Testis (tissue), 5 donors: ENCODE measurements at places on chromosomes 13 and 19. TPM values are rescaled to one million over a fixed set of nuclear protein-coding genes. Genes with fewer than 3 reads are reported as not detected.

The RFPL4A gene
- total RNA-seq = 1.8 TPM

The KISS1R gene
- total RNA-seq = not detected

The PEAK3 gene
- total RNA-seq = 0.37 TPM

The BTBD2 gene
- total RNA-seq = 61.1 TPM

The LIPE gene
- total RNA-seq = 49.2 TPM

The ABHD17A gene
- 140 TPM for total RNA-seq

The EPN1 gene
- 176 TPM for total RNA-seq

The ZNF540 gene
- 3.2 TPM for total RNA-seq

The SIGLEC12 gene
- total RNA-seq = not detected

The ZNF724 gene
- 8.0 TPM for total RNA-seq

The UBE2L5 gene
- 36.4 TPM for total RNA-seq

The ZNF626 gene
- 18.6 TPM for total RNA-seq

The NDUFA3 gene
- 40.0 TPM for total RNA-seq

The UBXN6 gene
- 293 TPM for total RNA-seq

The KIR3DL1 gene
- total RNA-seq = not detected

- no peak for DNase-seq
These were observed 38.4 kb downstream of the LTBP4 start for GRCh38 chr19:40639638-40639982.

DNA sequence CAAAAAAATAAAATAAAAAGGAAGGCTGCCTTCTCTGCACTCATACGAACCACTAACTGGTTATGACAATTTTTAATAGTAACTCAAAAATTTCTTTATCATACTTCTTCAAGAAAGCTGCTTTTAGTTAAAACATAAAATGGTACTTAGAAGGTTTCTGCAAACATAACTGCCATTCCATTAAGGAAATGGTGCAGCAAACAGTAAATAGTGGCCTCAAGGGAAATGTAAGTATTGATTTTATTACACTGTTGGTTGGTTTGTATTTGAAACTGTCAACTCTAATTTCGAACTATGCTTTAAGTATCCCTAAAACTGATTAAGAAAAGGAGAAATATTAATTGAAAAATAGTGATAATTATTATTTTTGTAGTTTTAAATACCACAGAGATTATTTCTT, 278.0 kb downstream of the DACH1 start:
- DNase-seq = no peak

DNA sequence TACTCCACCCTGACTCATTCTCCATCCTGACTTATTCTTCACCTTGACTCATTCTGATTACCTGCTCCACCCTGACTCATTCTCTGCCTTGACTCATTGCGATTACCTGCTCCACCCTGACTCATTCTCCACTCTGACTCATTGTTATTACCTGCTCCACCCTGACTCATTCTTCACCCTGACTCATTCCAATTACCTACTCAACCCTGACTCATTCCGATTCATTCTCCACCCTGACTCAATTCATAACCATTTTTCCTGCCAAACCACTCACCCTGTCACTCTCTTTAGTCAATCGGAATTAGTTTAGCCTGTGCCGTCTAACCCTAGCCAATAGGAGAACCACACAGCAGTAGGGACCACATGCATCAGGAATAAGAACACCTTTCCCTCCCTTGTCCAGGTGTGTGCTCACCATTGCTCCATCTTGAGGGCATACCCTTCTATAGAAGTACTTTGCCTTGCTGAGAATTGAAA, 1227.4 kb upstream of the PCDH20 start:
- DNase-seq = no peak

GRCh38 chr19:33465834-33466233, 55.8 kb downstream of the PEPD start:
- no peak for DNase-seq

DNA sequence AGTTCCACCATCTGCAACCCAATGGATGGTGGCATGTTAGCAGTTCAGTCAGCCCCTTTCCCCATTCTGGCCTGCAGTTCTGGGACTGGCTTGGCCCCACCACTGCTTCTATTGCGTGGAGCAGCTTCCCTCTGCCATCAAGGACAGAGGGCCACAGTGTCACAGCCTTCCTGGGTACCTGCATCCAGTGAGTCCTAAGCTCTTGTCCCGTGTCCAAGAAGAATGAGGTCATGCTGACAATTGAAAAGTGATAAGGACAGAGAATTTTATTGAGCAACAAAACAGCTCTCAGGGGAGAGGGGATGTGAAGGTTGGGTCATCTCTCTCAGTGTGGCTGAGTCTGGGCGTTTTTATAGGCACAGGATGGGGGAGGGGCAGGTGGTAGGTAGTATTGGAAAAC, 33.5 kb upstream of the SIN3B start:
- DNase-seq = no peak

- no peak for DNase-seq
These were observed 483.1 kb downstream of the GPC6 start for GRCh38 chr13:93709506-93710244.

DNA sequence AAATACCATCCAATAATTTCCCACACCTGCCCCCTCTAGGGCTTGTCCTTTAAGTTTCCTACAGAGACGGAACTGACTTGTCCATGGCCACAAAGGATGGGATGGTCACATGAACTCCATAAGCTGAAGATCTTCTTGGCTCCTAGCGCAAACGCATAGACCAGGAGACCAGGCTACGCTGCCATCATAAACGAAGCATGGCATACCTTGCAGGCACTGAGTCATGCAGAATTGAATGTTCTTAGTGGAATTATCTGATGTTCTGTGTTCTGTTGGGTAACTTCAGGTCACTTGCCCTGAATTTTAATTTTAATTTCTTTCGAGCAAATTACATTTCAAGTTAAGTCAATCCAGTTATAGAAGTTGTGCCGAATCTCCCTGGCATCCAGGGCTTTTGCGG, 96.4 kb upstream of the STARD13 start:
- no peak for DNase-seq

DNA sequence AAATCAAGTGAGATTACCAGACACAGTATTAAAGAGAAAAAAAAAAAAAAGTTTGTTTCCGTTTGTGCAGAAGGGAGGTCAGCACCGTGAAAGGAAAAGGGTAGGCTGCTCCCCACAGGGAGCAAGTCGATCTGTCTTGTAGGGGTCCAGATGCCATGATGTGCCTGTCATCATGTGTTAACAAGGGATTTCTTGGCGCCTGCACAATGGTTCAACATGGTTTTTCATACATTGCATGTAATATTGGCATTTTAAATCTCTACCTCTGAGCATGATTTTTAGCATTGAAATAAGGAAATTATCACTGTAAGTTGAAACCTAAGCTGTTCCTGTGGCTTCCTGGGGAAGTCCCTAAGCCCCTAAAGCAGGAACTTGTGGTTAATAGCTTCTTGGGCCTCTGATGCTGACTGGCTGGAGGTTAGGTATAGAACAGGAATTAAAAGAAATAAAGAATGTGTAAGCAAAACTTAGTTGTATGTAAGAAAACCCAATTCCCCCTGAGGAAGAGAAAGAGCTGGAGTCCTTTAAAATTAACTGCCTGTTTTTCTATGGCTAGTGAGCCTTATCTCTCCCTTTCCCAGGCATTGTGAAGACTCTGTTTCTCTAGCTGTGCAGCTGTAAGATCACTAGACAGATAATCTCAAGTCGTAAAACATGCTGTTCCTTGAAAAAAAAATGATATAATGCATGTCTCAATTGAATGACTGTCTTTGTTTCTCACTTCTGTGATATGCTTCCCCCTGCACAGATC, 7.4 kb upstream of the FCGBP start:
- DNase-seq = peak; percentile 19

GRCh38 chr13:65857942-65858565, 1372.1 kb downstream of the PCDH9 start:
- no peak for DNase-seq

- DNase-seq = no peak
These were observed 38.6 kb downstream of the COL4A2 start for GRCh38 chr13:110345701-110346100.

GRCh38 chr19:15432018-15432494, 13.3 kb upstream of the AKAP8L start:
- no peak for DNase-seq

GRCh38 chr13:99434258-99434788, 66.9 kb upstream of the TM9SF2 start:
- DNase-seq = no peak

DNA sequence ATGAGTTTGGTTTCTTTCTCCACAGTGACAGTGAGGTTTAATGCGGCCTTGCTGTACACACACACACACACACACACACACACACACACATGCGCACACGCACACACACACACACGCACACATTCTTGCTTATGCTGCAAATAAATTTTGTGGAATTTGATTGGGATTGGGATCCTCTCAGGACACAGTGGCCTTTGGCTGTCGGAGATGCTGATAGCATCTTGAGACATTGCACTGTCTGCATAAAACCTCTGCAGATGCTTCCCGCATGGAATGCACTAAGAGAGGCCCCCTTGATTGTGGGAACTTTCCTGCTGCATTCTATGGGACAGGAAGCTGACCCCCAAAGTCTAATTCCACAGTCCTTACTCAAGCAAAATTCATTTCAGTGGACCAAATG, 145.6 kb downstream of the FLT1 start:
- DNase-seq = no peak

DNA sequence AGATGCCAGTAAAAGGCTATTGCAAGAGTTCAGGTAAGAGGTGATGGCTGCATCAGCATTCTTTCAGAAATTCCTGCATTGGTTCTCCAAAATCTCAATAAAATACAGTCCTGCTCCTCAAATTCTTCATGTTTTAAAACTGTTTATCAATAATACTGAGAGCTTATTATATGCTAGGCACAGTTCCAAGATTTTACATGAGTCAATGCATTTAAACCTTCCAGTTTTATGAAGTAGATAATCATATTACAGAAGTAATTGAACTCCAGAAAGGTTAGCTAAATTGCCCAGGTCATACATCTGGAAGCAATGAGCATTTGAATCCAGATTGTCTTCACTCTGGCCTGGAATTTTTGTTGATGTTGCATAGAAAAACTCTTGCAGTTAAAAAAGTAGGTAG, 282.9 kb upstream of the SLITRK6 start:
- DNase-seq = no peak

- DNase-seq = no peak
These were observed 1.3 kb upstream of the SHANK1 start for GRCh38 chr19:50720921-50721381.

- no peak for DNase-seq
These were observed 298 bp upstream of the FAM98C start for GRCh38 chr19:38402623-38402966.

- DNase-seq = no peak
These were observed 110.7 kb upstream of the UQCRFS1 start for GRCh38 chr19:29323440-29324290.

GRCh38 chr13:82947191-82947621, 935.1 kb downstream of the SLITRK1 start:
- no peak for DNase-seq

GRCh38 chr13:80668452-80668851, 327.5 kb upstream of the SPRY2 start:
- DNase-seq = no peak

DNA sequence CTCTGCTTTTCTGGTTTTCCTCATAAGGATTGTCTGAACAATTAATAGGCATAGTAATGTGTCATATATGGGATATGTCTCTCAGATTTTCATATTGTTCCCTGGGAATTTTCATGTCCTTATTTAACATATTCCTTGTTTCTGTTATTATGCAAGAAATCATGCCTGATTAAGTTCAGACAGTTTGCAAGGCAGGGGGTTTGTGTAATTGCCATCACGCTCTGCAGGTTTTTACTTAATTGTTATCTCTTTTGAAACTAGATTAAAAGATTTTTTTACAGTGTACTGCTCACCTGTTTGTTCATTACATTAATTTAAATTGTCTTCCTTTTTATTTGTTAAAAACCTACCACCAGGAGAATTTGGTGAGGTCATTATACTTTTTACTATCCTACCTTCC, 1253.2 kb upstream of the PRR20A start:
- no peak for DNase-seq

DNA sequence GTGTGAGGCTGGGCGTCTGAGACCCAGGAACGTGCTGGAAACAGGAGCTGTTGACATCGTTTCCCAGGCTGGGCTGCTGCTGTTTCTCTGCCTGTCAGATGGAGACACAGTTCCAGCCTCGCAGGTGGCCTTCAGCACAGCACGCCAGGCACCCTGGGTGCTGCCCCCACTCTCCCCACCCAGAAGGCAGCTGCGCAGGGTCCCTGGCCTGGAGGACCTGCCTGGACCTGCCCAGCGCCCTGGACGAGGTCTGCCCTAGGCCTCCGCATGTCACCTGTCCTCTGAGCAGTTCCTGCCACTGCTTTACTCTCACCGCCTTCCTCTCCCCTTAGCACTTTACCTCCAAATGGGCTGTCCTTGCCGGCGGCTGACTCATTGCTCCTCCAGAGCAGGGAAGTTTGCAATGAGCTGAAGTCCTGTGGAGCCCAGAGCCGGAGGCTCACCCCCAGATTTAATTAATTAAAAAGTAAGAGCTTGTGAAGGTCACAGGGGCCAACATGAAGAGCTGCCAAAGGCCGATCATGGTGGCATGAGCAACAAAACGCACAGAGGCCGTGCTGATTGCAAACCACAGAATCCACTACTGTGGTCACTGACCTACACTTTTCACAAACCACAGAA, 32.2 kb downstream of the C13orf46 start:
- no peak for DNase-seq

- DNase-seq = peak; percentile 39
These were observed 68.2 kb downstream of the RAP2A start for GRCh38 chr13:97502181-97502580.

DNA sequence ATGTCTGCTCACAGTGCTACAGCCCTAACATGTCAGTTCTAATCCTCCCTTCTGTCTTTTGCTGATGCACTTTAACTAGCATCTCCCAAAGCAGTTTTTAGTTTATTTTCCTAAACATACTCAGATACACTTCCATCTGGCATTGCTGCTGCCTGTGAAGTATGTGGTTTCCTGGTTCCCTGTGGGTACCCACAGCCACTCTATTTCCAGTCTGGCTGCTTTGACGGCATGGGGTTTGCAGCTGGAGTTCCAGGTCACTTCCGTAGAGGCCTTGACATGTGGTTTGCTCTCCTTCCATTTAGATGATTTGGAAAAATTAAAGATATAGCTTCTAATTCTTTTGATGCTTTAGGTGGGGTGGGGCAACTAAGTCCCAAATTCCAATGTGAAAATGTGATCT, 375.5 kb downstream of the PCDH20 start:
- no peak for DNase-seq

GRCh38 chr19:4556597-4557127, 2.8 kb downstream of the SEMA6B start:
- DNase-seq = peak; percentile 73

- no peak for DNase-seq
These were observed 6.8 kb upstream of the NECTIN2 start for GRCh38 chr19:44839276-44839675.
